ENCODE measurements at places on chromosomes 3 and 15.

- DNase-seq, result no peak
Observed at GRCh38 chr15:74768771-74769342, 13.0 kb upstream of the CSK start.

- DNase-seq, result no peak
Observed at GRCh38 chr3:121736112-121736511, 13.4 kb downstream of the GOLGB1 start.

GRCh38 chr3:113898892-113899291, 48.9 kb upstream of the ZDHHC23 start:
- no peak for DNase-seq

DNA sequence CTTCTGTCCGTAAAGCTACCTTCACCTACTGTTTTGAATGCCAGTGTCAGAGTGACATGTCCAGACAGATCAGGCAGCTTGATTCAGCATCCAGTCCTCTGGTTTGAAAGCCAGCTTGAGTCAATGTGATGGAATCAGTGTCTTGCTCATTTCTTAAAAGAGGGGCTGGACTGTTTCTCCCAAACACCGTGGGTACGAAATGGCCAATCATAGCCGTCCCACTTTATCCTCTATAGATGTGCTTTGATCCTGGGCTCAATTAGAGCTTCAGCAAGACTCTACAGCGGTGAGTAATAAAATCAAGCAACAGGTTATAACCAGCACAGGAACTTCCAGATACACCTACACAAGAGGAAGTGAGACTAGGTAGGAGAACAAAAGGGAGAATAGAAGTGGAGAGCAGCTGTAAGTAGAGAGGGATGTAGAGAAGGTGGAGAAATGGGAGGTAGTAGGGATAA, 17.0 kb upstream of the OR5K1 start:
- no peak for DNase-seq

DNA sequence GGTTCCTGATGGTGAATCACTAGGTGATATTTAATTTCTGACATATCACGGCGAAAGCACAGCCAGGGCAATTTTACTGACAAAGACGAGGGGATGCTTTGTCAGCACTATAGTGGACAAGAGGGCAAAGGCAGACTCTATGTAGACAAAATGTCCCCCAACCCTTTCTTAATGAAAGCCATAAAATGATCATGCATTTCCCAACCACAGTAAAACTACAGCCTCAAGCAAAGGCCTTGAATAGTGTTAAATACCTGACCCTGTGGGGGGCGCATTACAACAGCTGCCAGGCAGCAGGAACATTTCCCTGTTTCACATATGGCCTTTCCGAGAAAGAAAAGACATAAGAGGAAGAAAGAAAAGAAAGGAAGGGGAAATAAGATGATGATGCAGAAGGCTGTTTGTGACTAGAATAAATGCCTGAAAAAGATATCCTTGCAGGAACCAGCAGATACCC, 49.5 kb downstream of the GLDN start:
- DNase-seq, result no peak

DNA sequence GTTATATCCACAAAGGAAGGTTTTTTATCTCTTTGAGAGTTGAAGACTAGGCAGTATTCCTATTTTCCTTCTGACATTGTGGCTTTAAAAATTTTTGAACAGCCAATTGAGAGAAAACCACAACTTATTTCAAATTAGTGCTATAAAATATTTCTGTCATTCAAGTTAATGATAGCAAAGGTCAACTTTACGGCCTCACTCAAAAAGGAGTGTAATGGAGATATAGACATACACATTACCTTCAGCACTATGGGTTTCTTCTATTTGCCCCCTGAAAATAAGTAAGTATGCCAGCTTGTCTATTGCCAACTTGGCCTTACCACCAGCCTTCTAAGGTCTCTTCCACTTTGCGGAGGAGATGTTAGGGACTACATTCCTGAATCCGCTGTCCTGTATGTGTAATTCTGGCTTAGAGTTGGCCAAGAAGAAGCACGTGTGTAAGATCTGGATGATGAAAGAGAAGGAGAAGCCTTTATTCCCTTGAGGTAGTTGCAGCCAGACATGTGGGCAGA, 44.1 kb upstream of the KBTBD8 start:
- no peak for DNase-seq

DNA sequence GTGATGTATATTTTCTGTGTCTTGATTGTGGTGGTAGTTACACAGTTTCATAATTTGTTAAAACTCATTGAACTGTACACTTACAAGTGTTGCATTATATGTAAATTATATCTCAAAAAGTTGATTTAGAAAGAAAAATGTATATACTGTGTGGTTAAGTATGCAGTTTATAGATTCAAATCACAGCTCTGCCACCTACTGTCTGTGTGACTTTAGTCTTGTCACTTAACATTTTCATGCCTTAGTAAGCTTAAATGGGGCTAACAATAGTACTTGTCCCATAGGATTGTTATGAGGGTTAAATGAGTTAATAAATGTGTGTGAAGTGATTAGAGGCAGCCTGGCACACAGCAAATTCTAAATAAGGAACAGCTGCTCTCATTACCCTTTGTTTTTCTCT, 120.9 kb upstream of the P2RY1 start:
- DNase-seq, result no peak

DNA sequence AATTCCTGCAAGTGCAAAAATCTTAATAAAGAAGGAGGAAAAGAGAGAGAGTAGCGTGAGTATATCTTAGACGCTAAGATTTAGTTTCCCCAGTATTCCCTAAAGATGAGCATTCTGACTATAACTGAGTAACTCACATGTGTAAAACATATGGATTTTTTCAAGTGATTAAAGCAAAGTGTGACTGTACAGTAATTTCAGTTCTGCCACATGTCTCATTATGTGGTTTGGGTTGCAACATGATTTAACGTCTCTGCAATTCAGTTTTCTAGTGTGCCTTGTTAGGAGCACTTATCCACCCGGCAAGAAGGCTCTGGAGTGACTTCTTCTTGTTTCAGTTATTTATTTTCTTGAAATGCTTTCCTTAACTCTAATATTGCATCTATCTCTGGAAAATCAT, 514.1 kb downstream of the ROBO1 start:
- DNase-seq, result no peak

DNA sequence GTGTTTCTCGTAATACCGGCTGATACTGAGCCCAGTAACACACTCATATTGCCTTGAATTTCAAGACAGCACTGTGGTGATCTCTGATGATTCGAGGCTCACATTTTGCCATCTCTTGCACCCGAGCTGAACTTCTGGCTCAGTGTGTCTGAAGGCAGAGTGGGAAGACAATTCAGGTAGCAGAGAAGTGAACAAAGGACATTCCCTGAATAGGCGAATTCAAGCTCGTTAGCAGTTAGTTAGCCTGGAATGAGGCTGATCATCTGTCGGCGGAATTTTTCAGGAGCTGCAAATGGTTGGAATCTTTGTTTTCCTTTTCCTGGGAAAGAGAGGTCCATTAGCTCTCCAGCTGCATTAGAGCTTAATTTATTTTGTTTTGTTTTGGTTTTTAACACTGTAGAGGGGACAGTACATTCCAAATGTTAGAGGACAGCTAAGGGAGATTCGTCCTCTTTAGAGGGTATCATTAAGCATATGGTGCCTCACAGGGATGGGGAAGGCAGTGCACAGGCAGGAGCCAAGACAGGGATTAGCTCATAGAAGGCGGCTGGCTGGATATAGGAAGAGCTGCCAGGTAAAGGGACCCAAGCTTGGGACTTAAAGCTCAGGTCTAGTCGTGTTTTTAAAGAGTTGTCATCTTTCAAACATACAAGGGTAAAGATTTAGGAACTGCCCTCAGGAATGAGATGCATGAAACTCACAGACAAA, 119.7 kb upstream of the DLG1 start:
- DNase-seq, result no peak

GRCh38 chr15:67006083-67007065, 59.0 kb upstream of the SMAD3 start:
- no peak for DNase-seq

DNA sequence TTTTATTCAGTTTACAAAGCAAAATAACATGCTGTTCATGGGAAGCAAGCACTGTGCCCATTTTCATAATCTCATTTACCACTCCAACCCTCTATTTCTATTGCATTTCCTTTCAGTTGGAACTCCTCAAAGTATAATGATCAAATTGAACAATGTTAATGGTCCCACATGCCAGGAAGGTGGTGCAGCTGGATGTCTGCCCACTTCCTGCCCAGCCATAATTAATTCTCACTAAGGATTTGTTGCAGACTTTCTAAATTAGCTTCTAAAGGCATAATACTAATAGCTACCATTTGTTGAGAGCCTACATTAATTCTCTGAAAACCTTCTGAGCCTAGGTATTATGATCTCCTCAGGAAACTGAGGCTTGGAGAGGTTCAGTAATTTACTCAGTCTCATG, 316.1 kb upstream of the TPM1 start:
- DNase-seq, result no peak

DNA sequence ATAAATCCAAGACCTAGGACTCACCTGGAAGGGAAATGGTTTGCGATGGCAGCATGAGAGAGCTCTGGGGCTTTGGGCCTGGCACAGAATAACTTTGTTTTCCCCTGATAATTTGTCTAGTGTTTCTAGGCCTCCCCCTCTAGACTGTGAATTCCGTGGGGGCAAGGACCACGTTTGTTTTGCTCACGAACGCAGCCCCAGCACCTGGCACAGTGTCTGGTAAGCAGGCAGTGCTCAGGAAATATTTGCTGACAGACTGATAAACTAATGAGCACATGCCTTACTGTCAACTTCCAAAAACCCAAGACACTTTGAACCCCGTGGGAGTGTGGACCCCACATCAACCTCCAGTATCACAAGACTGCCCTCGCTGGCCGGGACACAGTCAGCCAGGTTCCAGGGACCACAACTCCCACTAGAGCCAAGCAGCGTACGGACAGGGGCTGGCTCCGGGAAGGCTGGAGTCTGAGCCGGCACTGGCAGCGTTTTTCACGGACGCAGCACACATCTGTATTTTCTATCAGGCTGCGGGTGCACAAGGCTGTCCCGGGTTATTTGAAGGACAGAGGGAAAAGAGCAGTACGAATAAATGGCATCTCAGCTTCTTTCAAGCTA, 146.5 kb downstream of the XXYLT1 start:
- no peak for DNase-seq

DNA sequence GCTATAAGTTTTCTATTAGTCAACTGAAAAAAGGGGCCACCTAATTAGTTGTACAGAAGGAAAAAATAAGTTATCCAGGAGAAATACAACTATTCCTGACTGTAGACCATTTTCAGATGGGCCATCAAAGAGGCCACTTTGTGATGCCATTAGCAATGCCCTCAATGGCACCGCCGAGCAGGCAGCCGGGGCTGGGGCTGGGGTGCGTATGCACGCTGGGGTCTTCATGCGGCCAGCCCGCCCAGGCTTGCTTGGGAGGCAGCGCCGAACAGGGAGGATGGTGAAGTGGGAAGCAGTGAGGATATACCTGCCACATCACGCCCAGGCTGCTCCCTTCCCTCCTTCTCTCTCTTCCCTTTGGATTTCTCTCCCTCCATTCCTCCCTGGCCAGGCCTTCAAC, 128.4 kb downstream of the XXYLT1 start:
- DNase-seq, result no peak

DNA sequence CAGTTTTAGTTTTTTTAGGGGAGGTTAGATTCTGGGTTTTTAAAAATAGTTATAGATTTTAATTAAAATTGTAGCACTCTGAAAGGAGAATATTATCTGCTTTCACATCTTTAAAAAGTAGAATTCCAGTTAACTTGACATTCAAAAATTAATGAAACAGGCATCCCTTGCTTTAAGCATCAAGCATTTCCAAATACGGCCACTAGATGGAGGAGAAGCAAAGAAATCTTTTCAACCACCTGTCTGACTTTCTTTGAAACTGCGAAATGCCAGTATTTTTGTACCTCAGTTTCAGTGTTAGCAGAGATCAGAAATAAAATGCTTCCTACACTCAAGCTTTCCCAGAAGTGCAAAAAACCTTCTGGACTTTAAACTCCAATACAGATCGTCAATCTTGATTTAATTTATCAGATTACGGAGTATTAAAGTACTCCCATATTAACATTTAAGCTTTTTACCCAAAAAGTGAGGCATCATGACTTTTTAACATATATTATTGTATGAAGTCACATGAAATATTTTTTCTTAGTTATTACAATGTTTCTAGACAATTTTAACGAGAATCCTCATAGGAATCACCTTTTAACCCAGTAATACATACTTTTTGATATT, 153.3 kb downstream of the P3H2 start:
- DNase-seq, result no peak

DNA sequence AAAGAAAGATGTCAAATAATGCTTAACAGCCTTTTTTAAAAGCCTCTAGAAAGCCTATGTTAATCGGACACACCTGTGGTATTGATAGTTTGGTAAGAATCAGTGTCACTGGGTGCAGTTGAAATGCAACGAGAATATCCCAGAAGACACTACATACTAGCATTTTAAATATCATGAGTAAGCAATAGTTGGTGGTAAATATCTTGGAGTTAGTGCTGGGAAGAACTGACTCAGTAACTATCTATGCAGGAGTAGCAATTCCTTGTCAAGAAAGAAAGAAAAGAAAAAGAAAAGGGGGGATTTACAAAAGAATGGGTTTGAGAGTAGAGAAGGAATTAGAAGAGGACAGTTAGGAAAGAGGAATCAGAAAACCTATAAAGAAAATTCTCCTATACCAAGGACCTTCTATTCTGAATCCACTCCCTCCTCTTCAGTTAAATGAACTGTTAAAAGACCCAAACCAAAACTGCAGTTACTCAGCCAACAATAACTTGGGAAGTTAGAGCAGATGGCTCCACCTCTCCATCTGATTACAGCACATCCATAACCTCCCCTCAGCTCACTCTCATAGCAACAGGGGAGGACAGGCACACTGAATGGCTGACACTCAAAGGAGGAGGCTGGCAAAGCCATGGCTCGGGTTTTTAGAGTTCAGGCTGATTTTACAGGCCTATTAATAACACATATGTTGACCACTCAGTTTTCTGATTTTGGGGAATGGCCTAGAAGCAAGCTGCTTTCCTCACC, 207.6 kb upstream of the MDFIC2 start:
- no peak for DNase-seq
